Amygdala (tissue), 56 donors: ENCODE measurements at places on chromosomes 2 and 18.

DNA sequence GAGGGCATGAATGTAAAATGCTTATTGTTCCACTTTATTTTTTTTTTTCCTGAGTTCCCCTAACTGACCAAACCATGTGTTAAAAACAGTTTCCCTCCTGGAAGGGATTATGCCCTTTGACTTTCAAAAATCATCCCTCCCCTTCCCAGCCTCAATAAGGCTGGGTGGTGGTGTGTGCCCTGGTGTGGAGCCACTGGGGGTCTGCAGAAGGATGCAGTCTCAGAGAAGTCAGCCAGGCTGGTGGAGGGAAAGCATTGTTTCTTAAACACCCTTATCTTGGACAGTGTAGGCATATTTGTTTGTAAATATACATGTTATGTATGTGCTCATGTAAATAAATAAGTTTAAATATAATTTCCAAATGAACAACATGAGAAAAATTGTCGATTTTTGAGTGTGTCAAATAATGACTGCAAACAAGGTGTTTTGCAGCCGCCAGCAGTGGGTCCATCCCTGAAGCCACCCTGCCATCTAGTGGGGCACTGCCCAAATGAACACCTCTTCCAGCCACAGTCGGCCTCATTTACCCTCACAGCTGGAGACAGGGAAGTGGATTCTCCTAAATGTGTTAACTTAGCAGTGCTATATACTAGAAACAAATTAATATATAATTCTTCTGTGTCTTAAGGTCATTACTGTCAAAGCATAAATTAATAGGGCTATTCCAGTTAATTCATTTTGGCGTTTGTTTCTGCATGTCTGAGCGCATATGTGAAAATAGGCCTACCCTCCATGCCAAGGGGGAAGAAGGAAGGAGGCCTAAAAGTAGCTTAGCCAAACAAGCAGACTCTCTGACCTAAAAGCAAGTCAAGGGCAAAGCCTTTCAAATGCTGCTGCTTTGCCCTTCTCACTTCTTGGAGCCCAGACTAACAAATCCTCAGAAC is 209.6 kb upstream of the PIK3C3 start:
- peak; percentile 11 for DNase-seq

- DNase-seq: peak; percentile 58
Measured at GRCh38 chr2:27316655-27317412, 6.1 kb downstream of the MPV17 start.

DNA sequence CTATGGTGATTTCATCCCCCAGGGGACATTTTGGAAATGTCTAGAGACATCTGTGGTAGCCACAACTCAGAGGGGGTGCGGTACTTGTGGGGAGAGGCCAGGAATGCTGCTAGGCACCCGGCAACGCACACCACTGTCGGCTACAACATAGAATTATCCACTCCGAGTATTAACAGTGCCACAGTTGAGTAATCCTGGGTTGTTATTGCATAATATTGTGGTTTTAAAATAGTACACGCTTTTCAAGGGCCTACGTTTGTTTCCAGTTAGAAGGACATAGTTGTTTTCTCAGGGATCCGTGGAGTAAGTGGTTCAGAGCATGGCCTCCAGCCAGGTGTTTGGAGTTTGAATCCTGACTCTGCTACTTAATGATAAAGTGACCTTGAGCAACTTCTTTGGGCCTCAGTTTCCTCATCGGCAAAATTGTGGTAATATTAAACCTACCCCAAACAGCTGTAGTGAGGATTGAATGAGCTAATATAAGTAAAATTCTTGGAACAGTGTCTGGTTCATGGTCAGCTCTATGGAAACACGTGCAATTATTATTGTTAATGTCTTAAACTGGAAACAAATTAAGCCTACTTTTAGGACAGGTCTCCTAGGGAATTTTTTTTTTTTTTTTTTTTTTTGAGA is 24.5 kb downstream of the CYP27A1 start:
- DNase-seq: no peak

DNA sequence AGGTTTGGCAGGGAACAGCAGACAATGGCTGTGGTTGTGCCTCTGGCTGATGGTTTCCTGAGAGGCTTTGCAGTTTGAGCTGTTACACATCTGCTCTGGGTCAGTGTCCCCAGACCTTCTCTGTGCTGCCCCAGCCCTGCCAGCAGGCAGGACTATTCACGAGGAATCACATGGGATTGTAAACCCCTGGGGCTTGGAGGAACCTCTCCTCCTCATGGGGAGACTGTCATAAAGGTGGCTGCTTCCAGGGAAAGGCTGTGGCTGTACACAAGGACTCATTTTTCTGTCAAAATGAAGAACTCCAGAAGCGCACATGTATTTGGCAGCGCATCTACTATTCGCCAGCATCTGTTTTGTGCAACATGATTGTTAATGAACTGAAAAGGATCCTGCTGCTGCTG is 142.6 kb upstream of the CYP1B1 start:
- no peak for DNase-seq

- DNase-seq: no peak
Measured at GRCh38 chr18:2963048-2963447, 49.9 kb downstream of the LPIN2 start.

- no peak for DNase-seq
Measured at GRCh38 chr2:4765787-4766530, 926.2 kb upstream of the SOX11 start.

- DNase-seq: no peak
Measured at GRCh38 chr2:128628996-128629395, 310.3 kb upstream of the HS6ST1 start.

DNA sequence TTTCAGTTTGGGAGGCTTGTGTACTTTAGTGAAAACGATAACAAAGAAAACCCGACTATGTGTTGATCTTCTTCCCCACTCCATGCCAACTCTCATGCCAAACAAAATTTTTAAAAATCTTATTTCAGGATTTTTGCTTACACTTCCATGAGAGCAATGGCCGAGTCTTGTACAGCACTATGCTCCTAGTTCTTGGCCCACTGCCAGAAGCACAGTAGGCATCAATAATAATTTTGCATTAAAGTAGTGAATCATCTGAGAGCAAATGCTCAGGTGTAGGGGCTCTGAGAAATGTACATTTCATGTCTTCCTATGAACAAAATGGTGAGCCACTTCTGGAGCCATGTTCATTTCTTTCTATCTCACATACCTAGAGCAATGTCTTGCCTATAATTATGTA is 62.2 kb downstream of the MAP3K19 start:
- DNase-seq: no peak

- no peak for DNase-seq
Measured at GRCh38 chr2:201642086-201642578, 1.2 kb downstream of the TMEM237 start.

DNA sequence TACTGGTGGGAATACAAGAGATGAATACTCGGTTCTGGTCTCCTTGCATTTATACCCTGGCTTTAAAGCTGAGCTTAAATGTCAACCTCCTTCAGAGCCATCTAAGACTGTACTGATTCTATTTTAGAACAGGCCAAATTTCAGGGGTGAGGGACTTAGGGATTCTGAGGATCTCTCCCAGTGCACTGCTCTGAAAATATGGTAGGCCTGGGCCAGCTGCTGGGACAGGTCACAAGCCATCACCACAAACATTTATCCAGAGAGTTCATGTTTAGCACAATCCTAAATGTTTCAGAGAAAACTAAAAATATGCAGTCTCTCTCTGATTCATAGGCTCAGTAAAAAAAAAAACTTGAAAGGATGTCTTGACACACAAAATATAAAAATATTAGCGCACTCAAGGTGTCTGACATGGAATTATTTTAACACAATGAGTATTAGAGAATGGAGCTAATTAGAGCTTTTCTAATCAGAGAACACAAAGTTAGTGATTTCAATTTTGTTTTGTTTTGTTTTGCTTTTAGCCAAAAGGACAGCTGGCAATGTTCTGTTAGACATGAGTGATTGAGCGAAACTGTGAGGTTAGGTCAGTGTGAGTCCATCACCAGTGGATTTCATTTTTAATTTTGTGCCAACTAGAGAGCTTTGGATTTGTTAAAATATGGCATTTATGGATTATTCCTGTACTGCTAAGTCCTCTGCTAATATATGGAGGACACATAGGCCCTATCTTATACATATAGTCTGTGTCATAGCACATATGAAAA is 38.8 kb downstream of the MFSD6 start:
- DNase-seq: no peak

- DNase-seq: no peak
Measured at GRCh38 chr18:42586601-42587000, 528.9 kb downstream of the RIT2 start.

DNA sequence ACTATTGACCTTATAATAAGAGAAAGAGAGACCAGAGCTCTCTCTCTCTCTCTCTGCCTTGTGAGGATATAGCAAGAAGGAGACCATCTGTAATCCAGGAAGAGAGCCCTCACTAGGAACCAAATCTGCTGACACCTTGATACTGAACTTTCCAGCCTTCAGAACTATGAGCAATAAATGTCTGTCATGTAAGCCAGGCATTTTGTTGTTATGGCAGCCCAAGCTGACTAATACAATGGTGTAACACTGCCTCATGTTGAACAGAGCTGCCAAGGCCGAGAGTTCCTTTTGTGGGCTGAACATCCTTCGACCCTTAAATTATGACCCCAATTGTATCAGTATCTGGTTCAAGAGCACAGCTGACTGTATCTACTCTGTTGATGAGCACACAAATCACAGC is 108.0 kb downstream of the LRRC30 start:
- no peak for DNase-seq

GRCh38 chr18:25055076-25055475 is 296.9 kb downstream of the ZNF521 start:
- no peak for DNase-seq

GRCh38 chr2:165357758-165358157 is 111.7 kb upstream of the CSRNP3 start:
- no peak for DNase-seq

- no peak for DNase-seq
Measured at GRCh38 chr2:81645745-81646301, 1341.3 kb upstream of the LRRTM1 start.

GRCh38 chr2:217790681-217791392 is 212.0 kb downstream of the TNS1 start:
- DNase-seq: peak; percentile 31

DNA sequence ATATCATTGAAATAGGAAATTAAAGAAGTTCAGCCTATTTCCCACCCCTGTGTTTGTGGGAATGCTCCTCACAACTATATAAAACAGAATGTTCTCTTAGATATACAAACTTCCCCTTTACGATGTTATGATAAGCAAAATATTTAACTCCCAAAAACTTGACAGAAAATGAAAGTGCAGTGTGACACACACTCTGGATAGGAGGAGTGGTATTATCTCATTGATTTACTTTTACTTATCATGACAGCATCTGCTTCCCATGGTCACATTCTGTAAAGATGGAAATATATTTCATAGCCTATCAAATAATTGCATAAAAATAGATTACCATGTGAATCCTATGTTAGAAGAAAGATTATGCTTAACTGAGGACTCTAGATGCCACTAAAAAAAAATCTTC is 96.6 kb upstream of the STK17B start:
- DNase-seq: no peak

- DNase-seq: no peak
Measured at GRCh38 chr2:136527560-136527959, 237.8 kb upstream of the THSD7B start.

GRCh38 chr2:42147641-42148274 is 21.4 kb upstream of the EML4 start:
- DNase-seq: no peak

DNA sequence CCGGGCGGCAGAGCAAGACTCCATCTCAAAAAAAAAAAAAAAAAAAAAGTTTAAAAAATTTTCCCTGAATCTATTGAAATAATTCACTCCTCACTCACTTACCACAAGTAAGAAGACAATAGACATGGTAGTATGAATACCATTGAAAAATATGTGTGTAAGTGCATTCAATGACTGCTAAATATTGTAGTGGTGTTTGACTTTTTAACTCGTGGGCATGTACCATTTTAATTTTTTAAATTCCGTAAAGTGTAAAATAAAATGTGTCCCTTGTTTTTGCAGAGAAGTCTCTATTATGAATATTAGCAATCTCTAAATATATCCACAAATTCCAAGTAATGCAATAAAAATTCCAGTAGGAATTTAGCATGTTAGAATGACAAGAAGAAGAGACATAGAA is 134.1 kb downstream of the COPS8 start:
- no peak for DNase-seq

- no peak for DNase-seq
Measured at GRCh38 chr2:126536605-126537200, 119.3 kb upstream of the GYPC start.

DNA sequence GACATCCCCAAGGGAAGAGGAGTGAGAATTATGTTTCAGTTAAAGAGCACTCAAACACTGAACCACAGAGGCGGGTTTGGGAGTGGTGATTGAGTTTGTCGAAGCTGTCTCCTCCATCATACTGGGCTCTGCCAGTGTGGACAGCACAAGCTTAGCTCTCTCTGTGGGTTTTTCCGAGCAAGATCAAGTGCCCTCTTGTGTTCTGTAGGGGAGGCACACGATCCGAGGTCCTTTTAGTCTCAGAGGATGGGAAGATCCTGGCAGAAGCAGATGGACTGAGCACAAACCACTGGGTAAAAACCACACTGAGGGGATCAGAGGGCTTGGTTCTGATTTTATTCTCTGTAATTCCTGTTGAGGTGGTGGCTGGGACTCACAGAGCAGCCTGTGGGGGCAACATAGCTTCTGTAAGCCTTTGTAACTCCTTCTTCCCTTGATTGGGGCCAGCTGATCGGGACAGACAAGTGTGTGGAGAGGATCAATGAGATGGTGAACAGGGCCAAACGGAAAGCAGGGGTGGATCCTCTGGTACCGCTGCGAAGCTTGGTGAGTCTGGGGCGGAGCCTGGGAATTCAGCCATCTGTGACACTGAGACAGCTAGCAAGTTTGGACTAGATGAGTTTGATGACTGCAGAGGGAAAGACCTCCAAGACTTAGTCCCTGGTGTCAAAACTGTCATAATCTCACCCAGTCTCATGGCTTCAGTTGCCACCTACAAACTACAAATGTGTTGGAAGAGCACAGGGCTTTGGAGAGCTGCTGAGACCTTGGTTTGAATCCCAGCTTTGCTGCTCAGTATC is 2.0 kb downstream of the NAGK start:
- no peak for DNase-seq

GRCh38 chr2:133660510-133660909 is 92.2 kb upstream of the NCKAP5 start:
- DNase-seq: no peak

DNA sequence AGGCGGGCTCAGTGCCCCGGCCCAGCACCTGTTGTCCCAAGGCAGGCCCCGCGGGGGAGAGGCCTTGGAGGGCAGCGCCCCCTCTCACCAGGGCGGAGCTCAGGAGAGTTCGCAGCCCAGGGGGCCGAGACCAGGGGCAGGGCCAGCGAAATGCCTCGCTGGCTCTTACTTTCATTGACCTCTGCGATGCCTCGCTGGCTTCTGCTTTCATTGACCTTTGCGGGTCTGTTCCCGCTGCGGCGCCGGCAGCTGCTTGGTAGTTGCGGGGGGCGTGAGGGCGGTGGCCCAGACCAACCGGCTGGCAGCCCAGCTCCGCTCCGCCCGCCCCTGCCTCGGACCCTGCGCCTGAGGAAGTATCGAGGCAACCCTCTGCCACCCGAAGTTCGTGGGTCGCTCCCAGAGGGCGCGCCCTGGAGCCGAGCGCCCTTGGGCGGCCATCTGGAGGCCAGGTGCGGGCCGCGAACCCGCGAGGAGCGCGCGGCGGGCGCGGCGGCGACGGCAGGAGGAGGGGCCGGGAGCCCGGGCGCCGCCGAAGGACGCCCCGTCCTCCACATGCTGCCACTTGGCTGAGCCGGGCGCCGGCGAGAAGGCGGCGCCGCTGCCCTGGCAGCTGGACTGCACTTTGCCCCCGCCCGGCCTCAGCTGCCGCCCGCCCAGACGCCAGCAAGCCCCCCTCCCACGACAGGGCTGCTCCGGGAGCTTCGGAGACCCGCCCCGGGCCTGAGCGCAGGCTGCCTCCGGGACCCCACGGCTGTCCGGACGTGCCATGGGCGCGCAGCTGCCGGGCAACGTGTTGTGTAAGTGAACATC is 118.0 kb upstream of the MSTN start:
- peak; percentile 50 for DNase-seq
